Spinal cord (tissue), 10 donors: ENCODE measurements at places on chromosomes 11 and 22.

GRCh38 chr11:30586251-30587144 is at the start of gene MPPED2:
MPPED2 (minus strand) TSS chr11:30586353; CDS start chr11:30580373, 5,980 bp downstream.
- H3K27ac ChIP-seq = peak within 1 kb of the TSS; percentile 82
- DNase-seq = peak; percentile 46
- H3K27me3 ChIP-seq = no peaks in the 10 kb centered on the region
- H3K4me1 ChIP-seq = peaks cover 10% of the 10 kb centered on the region

DNA sequence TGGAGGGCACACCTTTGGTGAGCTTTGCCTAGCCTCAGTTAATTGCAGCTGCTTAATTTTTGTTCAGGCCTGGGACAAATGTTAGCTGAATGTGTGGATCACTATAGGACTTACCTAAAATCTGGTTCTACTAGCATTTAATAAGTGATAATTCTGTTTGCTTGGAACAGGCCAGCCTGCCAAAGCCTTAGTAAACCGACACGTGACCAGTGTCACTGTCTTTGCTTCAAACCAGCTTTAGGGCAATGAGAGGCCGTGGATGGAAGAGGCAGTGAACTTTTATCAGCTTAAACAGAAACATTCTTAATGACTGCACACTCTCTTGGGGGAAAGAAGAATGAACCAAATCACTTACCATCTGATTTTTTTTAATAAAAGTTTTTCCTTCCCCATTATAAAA is 10.8 kb downstream of the PARVA start:
- DNase-seq = no peak
- no peaks in the 10 kb centered on the region for H3K27me3 ChIP-seq
- H3K4me1 ChIP-seq = no peaks in the 10 kb centered on the region
- H3K4me3 ChIP-seq = no peak overlapping the region
- no peak overlapping the region for H3K27ac ChIP-seq

GRCh38 chr11:95699631-95700470 is 89.7 kb downstream of the FAM76B start:
- H3K27me3 ChIP-seq = no peaks in the 10 kb centered on the region
- H3K36me3 ChIP-seq = no peaks in the 10 kb centered on the region
- peak overlapping the region; percentile 4 for H3K27ac ChIP-seq
- H3K4me3 ChIP-seq = no peak overlapping the region

GRCh38 chr22:41417622-41418390 is 28.8 kb downstream of the TOB2 start:
- peak overlapping the region; percentile 50 for H3K27ac ChIP-seq
- peak; percentile 76 for DNase-seq
- peaks cover 3% of the 10 kb centered on the region for H3K36me3 ChIP-seq
- no peak overlapping the region for H3K4me3 ChIP-seq

DNA sequence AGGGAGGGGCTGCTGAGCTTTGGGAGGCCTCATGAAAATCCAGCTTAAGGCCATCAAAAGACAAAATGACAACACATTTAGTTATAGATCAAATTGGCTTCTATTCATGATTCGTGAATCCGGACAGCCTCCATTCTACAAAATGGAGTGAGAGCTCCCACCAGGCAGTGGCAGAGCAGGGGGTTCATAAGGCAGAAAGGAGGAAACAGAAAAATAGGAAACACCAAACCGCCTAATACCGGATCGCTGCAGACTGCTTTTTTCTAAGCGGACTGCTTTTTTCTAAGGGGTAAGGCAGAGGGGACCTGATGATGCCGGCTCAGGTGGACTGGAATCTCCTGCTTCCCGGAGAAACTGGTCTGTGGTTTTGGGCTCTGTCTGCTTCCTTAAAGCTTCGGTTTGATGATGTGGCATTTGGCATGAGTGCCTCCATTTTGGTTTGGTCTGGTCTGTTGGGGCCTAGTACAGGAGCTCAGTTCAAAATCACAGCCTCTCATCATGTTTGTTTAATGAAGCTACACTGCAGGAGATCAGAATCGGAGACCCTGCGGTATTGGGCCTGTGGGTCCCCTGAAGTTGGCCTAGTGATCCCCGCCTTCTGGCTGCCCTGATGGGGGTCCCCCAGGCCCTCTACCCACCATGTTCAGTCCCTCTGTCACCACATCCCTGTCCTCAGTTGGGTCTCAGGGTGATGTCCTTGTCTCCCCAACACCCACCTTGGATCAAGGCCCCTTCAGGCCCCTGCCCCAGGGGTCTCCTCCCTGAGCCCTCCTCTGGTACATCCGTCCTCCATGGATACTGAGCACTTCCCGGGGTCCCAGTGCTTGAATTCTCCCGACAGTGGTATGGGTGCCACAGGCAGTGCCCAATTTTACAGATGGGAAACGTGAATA is 1.2 kb downstream of the ALDH3B1 start:
- peaks cover 5% of the 10 kb centered on the region for H3K36me3 ChIP-seq
- no peak overlapping the region for H3K4me3 ChIP-seq
- no peaks in the 10 kb centered on the region for H3K27me3 ChIP-seq
- no peak for DNase-seq
- H3K27ac ChIP-seq = peak overlapping the region; percentile 64
- peaks cover 81% of the 10 kb centered on the region for H3K4me1 ChIP-seq

DNA sequence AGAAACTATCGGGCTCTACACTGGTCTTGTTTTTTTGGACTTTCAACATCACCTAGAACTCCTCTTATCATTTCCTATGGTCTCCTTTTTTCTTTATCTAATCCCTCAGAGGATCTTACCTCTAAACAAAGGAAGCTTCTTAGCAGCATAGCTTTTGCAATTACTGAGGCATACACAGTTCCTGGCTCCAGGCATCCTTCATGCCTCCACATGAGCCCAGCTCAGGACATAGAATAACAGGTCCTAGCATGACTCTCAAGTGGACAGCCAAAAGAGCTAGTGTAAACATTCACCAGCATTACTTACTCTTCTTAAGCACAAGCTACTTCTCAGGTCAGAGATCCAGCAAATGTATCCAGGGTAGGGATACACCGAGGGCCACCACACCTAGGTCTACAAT is 17.1 kb downstream of the CFAP300 start:
- DNase-seq = no peak
- no peaks in the 10 kb centered on the region for H3K4me1 ChIP-seq
- no peaks in the 10 kb centered on the region for H3K36me3 ChIP-seq

GRCh38 chr11:93481696-93482095 is 61.5 kb downstream of the SMCO4 start:
- no peaks in the 10 kb centered on the region for H3K27me3 ChIP-seq
- DNase-seq = no peak
- peak overlapping the region; percentile 10 for H3K27ac ChIP-seq
- H3K4me3 ChIP-seq = no peak overlapping the region
- H3K36me3 ChIP-seq = peaks cover 7% of the 10 kb centered on the region
- H3K4me1 ChIP-seq = peaks cover 41% of the 10 kb centered on the region

- peak overlapping the region; percentile 82 for H3K27ac ChIP-seq
- no peaks in the 10 kb centered on the region for H3K36me3 ChIP-seq
- peaks cover 10% of the 10 kb centered on the region for H3K4me1 ChIP-seq
- no peaks in the 10 kb centered on the region for H3K27me3 ChIP-seq
- H3K4me3 ChIP-seq = peak overlapping the region; percentile 66
Measured at GRCh38 chr11:30585892-30586250, 282 bp downstream of the MPPED2 start.

DNA sequence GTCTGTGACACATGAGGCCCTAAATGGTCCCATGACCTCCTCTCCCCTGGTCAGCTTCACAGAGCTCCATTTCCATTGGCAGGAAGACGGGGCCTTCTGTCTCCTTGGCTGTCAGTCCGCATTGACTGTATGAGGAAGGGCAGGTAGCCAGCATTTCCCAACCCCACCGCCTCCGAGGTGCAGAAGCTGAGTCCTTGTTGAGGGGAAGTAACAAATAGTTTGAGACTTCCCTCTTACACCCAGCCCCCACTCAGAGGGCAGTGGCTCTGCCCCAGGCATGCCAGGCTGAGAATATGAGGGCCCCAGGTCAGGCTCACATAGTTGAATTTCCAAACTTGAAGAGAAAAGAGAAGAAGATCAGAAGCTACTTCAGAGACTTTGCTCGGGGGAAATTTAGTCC is 611.1 kb downstream of the BRD1 start:
- no peak overlapping the region for H3K27ac ChIP-seq
- no peaks in the 10 kb centered on the region for H3K27me3 ChIP-seq
- H3K36me3 ChIP-seq = no peaks in the 10 kb centered on the region
- H3K4me1 ChIP-seq = no peaks in the 10 kb centered on the region
- DNase-seq = no peak

GRCh38 chr11:100978442-100978841 is 151.2 kb downstream of the PGR start:
- no peak overlapping the region for H3K4me3 ChIP-seq
- H3K27ac ChIP-seq = no peak overlapping the region
- DNase-seq = no peak
- H3K36me3 ChIP-seq = no peaks in the 10 kb centered on the region

GRCh38 chr11:23780231-23780630 is 716.6 kb upstream of the LUZP2 start:
- H3K4me1 ChIP-seq = no peaks in the 10 kb centered on the region
- H3K27me3 ChIP-seq = no peaks in the 10 kb centered on the region
- no peak overlapping the region for H3K4me3 ChIP-seq
- H3K27ac ChIP-seq = no peak overlapping the region
- H3K36me3 ChIP-seq = no peaks in the 10 kb centered on the region

DNA sequence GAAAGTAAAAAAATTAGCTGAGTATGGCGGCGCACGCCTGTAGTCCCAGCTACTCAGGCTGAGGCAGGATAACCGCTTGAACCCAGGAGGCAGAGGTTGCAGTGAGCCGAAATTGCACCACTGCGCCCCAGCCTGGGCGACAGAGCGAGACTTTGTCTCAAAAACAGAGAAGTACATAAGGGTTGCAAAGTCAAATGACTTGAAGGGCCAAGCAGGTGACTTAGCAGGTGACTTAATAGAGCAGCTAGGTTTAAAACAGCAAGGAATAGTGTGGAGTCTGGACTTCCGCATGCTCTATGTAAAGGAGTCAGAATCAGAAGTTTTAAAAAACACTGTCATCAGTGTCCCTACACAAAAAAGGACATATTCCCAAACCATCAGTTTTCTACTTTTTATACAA is 31.7 kb downstream of the EP300 start:
- DNase-seq = no peak
- no peak overlapping the region for H3K27ac ChIP-seq
- H3K4me3 ChIP-seq = no peak overlapping the region
- H3K4me1 ChIP-seq = no peaks in the 10 kb centered on the region

- no peaks in the 10 kb centered on the region for H3K27me3 ChIP-seq
- no peak for DNase-seq
- no peak overlapping the region for H3K4me3 ChIP-seq
- peaks cover 48% of the 10 kb centered on the region for H3K36me3 ChIP-seq
Measured at GRCh38 chr11:59200423-59200746, 12.3 kb downstream of the MPEG1 start.

GRCh38 chr22:39316440-39317083 is 2.9 kb downstream of the RPL3 start:
- peaks cover 68% of the 10 kb centered on the region for H3K36me3 ChIP-seq
- DNase-seq = peak; percentile 83
- H3K4me3 ChIP-seq = no peak overlapping the region
- no peak overlapping the region for H3K27ac ChIP-seq
- no peaks in the 10 kb centered on the region for H3K27me3 ChIP-seq

DNA sequence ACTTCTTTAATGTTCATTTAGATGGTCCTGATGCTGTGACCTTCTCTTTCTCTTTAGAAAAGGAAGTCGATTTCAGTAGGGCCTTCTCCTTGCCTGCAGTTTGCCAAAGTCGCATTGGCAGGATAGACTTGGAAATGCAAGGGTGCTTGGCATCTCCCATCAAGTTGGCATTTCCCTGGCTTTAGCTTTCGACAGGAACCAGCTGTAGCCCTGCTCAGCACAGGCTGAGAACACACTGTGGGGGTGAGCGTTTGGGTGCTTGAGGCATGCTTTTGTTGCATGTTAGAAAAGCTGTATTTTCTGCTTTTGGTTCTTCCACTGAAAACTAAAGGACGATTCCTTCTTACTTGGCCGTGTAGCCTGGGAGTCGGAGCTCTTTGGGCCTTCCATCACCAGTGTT is 37.7 kb downstream of the LDLRAD3 start:
- no peaks in the 10 kb centered on the region for H3K27me3 ChIP-seq
- no peak overlapping the region for H3K4me3 ChIP-seq
